Lung microvascular endothelial cell (primary cell): ENCODE measurements at places on chromosomes 1 and 21. TPM values are rescaled to one million over a fixed set of nuclear protein-coding genes. Genes with fewer than 3 reads are reported as not detected.

The APOBEC4 gene
- total RNA-seq: not detected in 2 replicates

The S100A3 gene
- total RNA-seq: 0.20 and 2.8 TPM in 2 replicates

The FAM72A gene
- total RNA-seq: 3.0 and 3.7 TPM in 2 replicates

The C1QTNF12 gene
- total RNA-seq: 0.20 and 0.22 TPM in 2 replicates

The APCS gene
- not detected in 2 replicates for total RNA-seq

The LYPD8 gene
- total RNA-seq: not detected in 2 replicates

The CAMK1G gene
- not detected in 2 replicates for total RNA-seq

The LCE2B gene
- not detected in 2 replicates for total RNA-seq

The GPR61 gene
- total RNA-seq: 0.20 and 0.22 TPM in 2 replicates

The ACTL8 gene
- not detected in 2 replicates for total RNA-seq

The CRYBG2 gene
- 0.44 TPM in 1 of 2 replicates, not detected in the other for total RNA-seq

The ETV3L gene
- total RNA-seq: not detected in 2 replicates
